Activated T-cell treated with anti-CD3 and anti-CD28 coated beads, Interleukin-2, amount 50 U/mL, for 1 hour (primary cell): ENCODE measurements at places on chromosomes 7 and 10.

DNA sequence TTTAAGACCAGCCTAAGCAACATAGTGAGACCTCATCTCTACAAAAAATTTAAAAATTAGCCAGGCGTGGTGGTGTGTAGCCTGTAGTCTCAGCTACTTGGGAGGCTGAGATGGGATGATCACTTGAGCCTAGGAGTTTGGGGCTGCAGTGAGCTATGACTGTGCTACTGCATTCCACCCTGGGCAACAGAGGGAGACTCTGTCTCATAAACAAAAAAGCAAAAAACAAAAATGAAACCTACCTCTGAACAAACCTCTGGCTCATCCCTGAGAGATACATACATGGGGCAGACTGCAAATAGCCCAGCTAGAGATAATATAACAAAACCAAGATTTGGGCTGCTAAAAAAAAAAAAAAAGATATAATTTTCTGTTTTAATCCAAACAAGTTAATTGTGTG is 19.5 kb downstream of the C10orf67 start:
- no peak for DNase-seq

- no peak for DNase-seq
Observed at GRCh38 chr7:1042492-1042833, 1.9 kb upstream of the GPR146 start.

DNA sequence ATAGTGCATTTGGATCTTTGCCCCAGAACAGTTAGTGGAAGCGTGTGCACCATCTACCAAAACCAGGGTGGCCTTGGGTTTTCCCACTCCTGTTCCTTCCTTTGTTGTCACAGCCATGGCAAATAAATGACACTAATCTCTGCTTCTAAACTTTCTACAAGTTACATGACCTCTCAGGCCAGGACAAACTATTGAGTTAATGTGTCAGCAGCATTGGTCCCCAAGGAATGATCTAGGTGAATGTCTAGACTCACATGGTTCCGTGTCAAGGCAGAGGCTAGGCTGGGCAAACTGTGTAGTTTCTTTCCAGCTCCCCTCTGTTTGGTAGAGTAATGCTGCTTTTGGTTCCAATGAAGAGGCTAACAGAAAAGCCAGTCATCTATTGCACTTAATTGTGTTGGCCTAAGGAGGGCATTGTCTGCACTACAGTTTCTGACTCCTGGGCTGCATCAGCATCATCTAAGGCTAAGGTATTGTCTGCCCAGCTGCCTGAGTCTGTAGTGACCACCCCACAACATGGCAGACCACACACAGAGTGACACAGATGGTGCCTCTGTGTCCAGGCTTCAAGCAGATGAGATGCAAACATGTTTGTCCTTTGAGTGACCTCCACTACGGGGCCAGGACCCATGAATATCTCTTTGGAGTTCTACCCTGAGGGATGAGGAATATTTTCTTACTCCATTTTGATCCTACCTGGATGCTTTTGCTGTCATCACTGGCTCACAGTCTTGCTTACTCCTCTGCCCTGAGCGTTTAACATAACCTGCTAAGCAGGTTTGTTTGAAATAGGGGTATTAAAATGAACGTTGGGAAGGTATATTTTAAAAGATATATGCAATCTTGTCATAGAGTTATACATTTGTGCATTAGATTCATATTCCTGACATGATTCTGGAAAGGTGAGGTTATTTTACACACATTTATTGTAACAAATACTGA is 1.7 kb downstream of the CYP3A4 start:
- DNase-seq = no peak

- no peak for DNase-seq
Observed at GRCh38 chr7:9846902-9847301, 1126.8 kb upstream of the PHF14 start.

- no peak for DNase-seq
Observed at GRCh38 chr10:80163741-80164341, 31.3 kb downstream of the PLAC9 start.

GRCh38 chr10:50456719-50457118 is 167.0 kb downstream of the SGMS1 start:
- DNase-seq = no peak

- no peak for DNase-seq
Observed at GRCh38 chr10:119319161-119319919, 112.0 kb downstream of the GRK5 start.

- DNase-seq = no peak
Observed at GRCh38 chr10:16890691-16891090, 73.5 kb upstream of the RSU1 start.
